Activated CD8-positive, alpha-beta memory T cell treated with anti-CD3 and anti-CD28 coated beads, Interleukin-2, amount 10 ng/mL, durations not matched to agents 7 days and 5 days (primary cell): ENCODE measurements at places on chromosomes 16 and 17.
A peak's percentile ranks its signal among the peaks of the same experiment; 100 is the strongest.

- DNase-seq: no peak
- H3K4me3 ChIP-seq: no peak overlapping the region
- no peaks in the 10 kb centered on the region for H3K36me3 ChIP-seq
- peaks cover 41% of the 10 kb centered on the region for H3K27me3 ChIP-seq
Observed at GRCh38 chr17:74990581-74991105, 3.2 kb downstream of the CDR2L start.

DNA sequence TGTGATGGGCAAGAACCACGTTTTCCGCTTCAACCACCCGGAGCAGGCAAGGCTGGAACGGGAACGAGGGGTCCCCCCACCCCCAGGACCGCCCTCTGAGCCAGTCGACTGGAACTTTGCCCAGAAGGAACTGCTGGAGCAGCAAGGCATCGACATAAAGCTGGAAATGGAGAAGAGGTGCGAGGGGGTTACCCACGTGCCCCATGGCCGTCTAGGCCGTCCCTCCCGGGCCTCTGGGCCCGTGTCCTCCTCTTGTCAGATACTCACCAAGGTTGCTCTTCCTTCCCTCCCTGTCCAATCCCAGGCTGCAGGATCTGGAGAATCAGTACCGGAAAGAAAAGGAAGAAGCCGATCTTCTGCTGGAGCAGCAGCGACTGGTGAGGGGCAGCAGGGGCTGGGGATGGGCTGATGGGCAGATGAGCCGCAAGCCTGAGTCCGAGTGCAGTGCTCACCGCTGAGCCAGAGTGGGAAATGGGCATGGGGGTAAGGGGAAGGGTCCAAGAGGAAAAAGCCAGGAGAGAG lies 14.7 kb downstream of the SLC52A1 start:
- H3K36me3 ChIP-seq: peaks cover 8% of the 10 kb centered on the region
- H3K27me3 ChIP-seq: no peaks in the 10 kb centered on the region
- DNase-seq: no peak
- peaks cover 17% of the 10 kb centered on the region for H3K4me1 ChIP-seq

DNA sequence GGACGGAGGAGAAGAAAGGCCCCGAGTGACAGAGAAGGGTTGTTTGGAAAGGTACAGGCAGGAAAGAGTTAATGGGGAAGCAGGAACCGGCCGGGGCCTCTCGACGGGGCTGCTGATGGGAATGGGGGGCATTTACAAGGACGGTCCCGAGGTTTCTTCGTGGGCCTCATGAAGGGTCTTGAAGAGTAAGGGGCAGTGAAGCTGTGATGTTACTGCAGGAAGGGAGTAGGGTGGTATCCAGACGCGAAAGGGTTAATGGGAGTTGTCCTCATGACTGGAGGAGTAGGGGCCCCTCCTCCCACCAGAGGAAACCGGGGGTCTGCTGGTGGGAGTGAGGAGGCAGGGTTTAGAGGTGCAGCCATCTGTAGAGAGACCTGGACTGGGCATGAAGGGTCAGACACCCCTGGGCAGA lies 481 bp downstream of the PDK2 start:
- peaks cover 31% of the 10 kb centered on the region for H3K4me1 ChIP-seq
- no peak for DNase-seq
- H3K4me3 ChIP-seq: peak overlapping the region; percentile 96

DNA sequence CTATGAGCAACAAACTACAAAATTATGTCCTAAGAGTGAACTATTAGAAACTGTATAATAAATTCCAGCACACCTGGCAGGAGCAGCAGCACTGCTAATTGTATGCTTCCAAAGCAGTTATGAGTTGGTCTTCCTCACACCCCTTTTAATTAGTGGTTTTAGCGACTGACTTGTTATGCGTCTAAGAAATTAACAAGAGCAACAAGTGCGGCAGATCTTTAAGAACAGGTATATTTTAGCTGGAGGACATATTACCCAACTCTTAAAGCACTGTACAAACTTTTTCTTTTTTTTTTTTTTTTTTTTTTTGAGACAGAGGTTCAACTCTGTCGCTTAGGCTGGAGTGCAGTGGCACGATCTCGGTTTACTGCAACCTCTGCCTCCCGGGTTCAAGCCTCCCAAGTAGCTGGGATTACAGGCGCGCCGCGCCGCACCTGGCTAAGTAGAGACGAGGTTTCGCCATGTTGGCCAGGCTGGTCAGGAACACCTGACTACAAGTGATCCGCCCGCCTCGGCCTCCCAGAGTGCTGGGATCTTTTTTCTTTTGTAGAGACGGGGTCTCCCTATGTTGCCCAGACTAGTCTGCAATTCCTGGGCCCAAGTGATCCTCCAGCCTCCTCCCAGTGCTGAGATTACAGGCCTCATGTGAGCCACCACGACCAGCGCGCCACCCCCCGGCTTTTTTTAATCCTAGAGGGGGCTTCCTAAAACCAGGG lies 1.6 kb upstream of the FBXL20 start:
- no peak overlapping the region for H3K27ac ChIP-seq
- H3K36me3 ChIP-seq: peaks cover 9% of the 10 kb centered on the region
- no peak for DNase-seq
- peaks cover 52% of the 10 kb centered on the region for H3K4me1 ChIP-seq
- no peaks in the 10 kb centered on the region for H3K27me3 ChIP-seq

- H3K36me3 ChIP-seq: no peaks in the 10 kb centered on the region
- no peaks in the 10 kb centered on the region for H3K27me3 ChIP-seq
- no peak overlapping the region for H3K4me3 ChIP-seq
Observed at GRCh38 chr17:70370816-70371215, 201.5 kb downstream of the KCNJ2 start.

GRCh38 chr17:75403131-75403530 lies 2.3 kb downstream of the GRB2 start:
- DNase-seq: no peak
- H3K4me1 ChIP-seq: peaks cover 48% of the 10 kb centered on the region
- peaks cover 18% of the 10 kb centered on the region for H3K36me3 ChIP-seq
- H3K27me3 ChIP-seq: no peaks in the 10 kb centered on the region
- peak overlapping the region; percentile 90 for H3K4me3 ChIP-seq
- H3K27ac ChIP-seq: peak overlapping the region; percentile 34

GRCh38 chr16:49640581-49640980 lies 215.3 kb downstream of the ZNF423 start:
- no peak overlapping the region for H3K27ac ChIP-seq
- no peaks in the 10 kb centered on the region for H3K4me1 ChIP-seq
- H3K36me3 ChIP-seq: no peaks in the 10 kb centered on the region
- no peak for DNase-seq

GRCh38 chr17:65365169-65365568 lies 196.3 kb downstream of the AXIN2 start:
- H3K27ac ChIP-seq: no peak overlapping the region
- DNase-seq: no peak
- no peak overlapping the region for H3K4me3 ChIP-seq
- H3K4me1 ChIP-seq: no peaks in the 10 kb centered on the region

GRCh38 chr16:69619514-69619913 lies 53.7 kb downstream of the NFAT5 start:
- H3K36me3 ChIP-seq: peaks cover 21% of the 10 kb centered on the region
- H3K4me3 ChIP-seq: no peak overlapping the region
- DNase-seq: no peak
- no peak overlapping the region for H3K27ac ChIP-seq
- peaks cover 11% of the 10 kb centered on the region for H3K4me1 ChIP-seq

DNA sequence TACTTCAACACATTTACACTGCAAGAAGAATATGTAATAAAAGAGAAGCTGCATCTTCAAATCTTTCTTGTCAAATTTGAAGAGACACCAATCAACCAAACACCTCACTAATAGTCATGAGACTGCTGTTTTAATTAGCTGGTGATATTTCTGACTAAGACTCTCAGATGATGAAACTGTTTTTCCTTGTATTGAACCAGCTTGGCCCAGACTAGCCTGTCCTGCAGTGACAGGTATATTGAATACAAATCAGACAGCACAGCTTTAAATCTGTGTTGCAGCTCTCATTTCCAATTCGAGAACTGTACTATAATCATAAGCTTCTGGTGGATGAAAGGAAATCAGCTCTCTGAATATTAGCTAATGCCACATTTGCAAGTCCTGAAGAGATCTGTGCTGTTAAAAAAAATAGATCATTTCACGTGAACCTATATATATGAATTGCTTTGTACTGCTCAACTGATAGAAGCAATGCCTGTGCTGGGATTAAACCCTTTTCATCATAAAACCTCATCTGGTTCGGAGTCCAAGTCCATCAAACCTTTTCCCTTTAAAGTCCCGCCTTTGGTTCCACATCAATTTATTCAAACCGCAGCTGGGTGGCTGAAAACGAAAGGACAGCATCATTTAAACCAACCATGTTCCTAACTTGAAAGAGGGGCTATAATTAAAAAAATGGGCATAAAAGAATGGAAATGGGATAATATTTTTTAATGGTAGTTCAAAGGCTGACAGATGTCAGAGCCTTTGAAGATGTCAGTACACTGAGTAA lies 306.2 kb downstream of the CEP112 start:
- H3K27me3 ChIP-seq: no peaks in the 10 kb centered on the region
- H3K36me3 ChIP-seq: no peaks in the 10 kb centered on the region
- peaks cover 2% of the 10 kb centered on the region for H3K4me1 ChIP-seq
- H3K4me3 ChIP-seq: no peak overlapping the region
- no peak overlapping the region for H3K27ac ChIP-seq

DNA sequence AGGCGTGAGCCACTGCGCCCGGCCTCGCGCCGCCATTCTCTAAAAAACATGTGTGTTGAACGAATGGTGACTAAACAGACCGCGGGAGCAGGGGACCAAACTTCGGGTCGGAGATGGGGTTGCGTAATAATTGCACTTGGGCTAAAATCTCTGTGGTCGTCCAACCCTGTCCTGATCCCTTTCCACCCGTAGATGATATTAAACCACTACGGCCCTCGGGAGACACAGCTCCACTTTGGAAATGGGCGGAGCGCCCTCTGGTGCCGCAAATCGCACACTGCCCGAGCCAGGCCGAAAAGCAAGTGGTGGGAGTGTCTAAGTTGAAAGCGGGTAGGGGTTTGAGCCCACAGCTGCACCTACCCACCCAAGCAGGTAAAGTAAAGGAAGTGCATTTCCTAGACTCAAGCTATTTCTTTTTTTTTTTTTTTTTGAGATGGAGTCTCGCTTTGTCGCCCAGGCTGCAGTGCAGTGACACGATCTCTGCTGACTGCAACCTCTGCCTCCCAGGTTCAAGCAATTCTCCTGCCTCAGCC lies 17.0 kb downstream of the CAVIN1 start:
- H3K36me3 ChIP-seq: no peaks in the 10 kb centered on the region
- DNase-seq: peak; percentile 86
- H3K4me1 ChIP-seq: peaks cover 10% of the 10 kb centered on the region
- H3K27me3 ChIP-seq: peaks cover 7% of the 10 kb centered on the region

DNA sequence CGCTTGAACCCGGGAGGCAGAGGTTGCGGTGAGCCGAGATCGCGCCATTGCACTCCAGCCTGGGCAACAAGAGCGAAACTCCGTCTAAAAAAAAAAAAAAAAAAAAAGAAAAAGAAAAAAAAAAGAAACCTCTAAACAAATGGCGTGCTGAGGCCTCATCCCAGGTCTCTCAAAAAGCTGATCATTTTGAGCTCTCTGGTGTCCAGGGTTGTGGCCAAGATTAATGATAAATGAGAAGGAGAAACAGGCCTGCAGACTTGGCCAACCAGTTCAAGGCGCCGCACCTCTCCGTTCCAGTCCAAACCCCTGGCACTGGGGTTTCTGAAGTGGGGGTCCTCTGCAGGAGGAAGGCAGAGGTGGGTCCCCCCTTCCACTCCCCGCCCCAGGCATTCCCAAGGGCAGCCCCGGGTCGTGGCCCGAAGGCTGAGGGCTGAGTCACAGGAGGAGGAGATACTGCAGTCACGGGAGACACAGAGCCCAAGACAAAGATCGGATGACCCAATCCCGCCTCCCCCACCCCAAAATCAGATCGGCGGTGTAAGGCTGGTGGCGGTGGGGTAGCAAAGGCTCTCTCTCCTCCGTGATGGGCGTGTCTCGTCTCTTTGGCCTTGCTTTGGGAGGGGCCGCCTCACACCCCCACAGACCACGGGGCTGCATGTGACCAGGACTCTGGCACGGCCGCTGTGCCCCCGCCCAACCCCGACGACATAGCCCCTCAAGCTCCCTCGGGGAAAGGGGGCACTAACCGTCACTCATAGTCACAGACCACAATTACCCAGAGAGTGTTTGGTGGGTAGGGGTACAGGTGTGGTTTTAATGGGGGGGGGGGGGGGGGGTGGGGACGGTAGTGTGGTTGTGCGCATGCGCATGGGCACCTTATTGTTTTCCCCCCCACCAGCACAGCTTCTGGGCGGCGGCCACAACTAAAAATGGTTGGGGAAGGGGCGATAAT lies 1.1 kb downstream of the VAT1 start:
- H3K4me3 ChIP-seq: peak overlapping the region; percentile 81
- peaks cover 16% of the 10 kb centered on the region for H3K27me3 ChIP-seq
- no peak for DNase-seq
- no peak overlapping the region for H3K27ac ChIP-seq
- no peaks in the 10 kb centered on the region for H3K36me3 ChIP-seq
- H3K4me1 ChIP-seq: peaks cover 31% of the 10 kb centered on the region

GRCh38 chr17:69405096-69405495 lies 9.4 kb upstream of the MAP2K6 start:
- H3K4me1 ChIP-seq: peaks cover 10% of the 10 kb centered on the region
- no peak overlapping the region for H3K27ac ChIP-seq
- no peaks in the 10 kb centered on the region for H3K36me3 ChIP-seq
- no peak overlapping the region for H3K4me3 ChIP-seq
- no peak for DNase-seq

GRCh38 chr16:28140788-28141618 lies 70.8 kb downstream of the XPO6 start:
- H3K36me3 ChIP-seq: peaks cover 43% of the 10 kb centered on the region
- H3K4me3 ChIP-seq: peak overlapping the region; percentile 73
- peak; percentile 92 for DNase-seq
- peaks cover 73% of the 10 kb centered on the region for H3K4me1 ChIP-seq
- H3K27ac ChIP-seq: peak overlapping the region; percentile 99
- H3K27me3 ChIP-seq: no peaks in the 10 kb centered on the region

GRCh38 chr17:63689479-63689878 lies 10.4 kb downstream of the LIMD2 start:
- peaks cover 5% of the 10 kb centered on the region for H3K4me1 ChIP-seq
- no peak overlapping the region for H3K4me3 ChIP-seq
- peaks cover 5% of the 10 kb centered on the region for H3K36me3 ChIP-seq
- H3K27me3 ChIP-seq: no peaks in the 10 kb centered on the region
- H3K27ac ChIP-seq: no peak overlapping the region
- DNase-seq: no peak

DNA sequence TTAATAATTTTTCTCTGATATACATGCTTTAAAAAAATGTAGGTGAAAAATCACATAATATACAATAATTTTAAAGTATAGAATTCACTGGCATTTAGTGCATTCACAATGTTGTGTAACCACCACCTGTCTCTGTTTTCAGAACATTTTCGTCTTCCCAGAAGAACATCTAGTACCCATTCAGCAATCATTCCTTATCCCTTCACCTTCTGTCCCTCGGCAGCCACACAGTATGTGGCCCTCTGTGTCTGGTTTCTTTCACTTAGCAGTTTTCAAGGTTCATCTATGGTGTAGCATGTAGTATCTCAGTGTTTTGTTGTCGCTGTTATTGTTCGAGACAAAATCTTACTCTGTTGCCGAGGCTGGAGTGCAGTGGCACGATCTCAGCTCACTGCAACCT lies 33.6 kb downstream of the PRPSAP2 start:
- no peaks in the 10 kb centered on the region for H3K4me1 ChIP-seq
- peaks cover 44% of the 10 kb centered on the region for H3K36me3 ChIP-seq
- H3K27me3 ChIP-seq: no peaks in the 10 kb centered on the region
- H3K27ac ChIP-seq: no peak overlapping the region

GRCh38 chr17:62868723-62869122 lies 60.6 kb upstream of the MARCHF10 start:
- H3K27me3 ChIP-seq: peaks cover 22% of the 10 kb centered on the region
- no peak for DNase-seq
- H3K27ac ChIP-seq: no peak overlapping the region
- no peaks in the 10 kb centered on the region for H3K4me1 ChIP-seq
- no peaks in the 10 kb centered on the region for H3K36me3 ChIP-seq
